ENCODE measurements at places on chromosomes 5 and 9. TPM values are rescaled to one million over a fixed set of nuclear protein-coding genes. Genes with fewer than 3 reads are reported as not detected.
A peak's percentile ranks its signal among the peaks of the same experiment; 100 is the strongest.

- DNase-seq, result no peak
Measured at GRCh38 chr5:59322894-59323293, 570.6 kb downstream of the PDE4D start.

DNA sequence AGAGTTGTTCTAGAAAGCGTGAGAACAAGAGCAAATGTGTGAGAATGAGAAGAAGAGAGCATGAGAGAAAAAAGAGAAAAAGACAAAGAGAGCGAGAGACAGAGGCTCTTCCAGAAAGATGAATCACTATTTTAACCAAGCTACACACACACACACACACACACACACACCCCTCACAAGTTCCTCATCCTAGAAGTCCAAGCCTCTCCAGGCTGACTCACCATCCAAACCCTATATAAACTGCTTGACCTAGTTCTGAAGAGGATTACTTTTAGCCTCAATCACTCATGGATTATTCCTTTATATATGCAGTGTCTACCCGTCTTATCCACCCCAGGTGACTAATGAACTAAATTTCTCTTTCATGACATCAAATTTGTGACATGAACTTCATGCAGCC, 37.6 kb downstream of the C9orf57 start:
- DNase-seq, result no peak

DNA sequence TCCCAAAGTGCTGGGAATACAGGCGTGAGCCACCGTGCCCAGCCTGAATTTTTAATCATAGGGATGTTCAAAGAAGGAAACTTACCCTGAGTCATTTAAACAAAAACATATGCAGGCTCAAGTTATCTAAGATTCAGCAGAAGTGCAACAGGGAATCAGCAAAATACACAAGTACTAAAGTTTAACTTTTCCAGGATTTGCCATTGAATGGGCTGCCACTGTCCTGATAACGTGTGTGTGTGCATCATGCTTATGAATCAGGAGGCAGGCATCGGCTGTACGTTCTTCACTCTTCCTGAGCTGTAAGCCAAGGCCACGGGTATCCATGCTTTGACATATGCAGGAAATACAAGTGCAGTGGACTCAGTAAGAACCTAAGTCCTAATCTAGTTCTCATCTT, 48.8 kb upstream of the FST start:
- no peak for DNase-seq

DNA sequence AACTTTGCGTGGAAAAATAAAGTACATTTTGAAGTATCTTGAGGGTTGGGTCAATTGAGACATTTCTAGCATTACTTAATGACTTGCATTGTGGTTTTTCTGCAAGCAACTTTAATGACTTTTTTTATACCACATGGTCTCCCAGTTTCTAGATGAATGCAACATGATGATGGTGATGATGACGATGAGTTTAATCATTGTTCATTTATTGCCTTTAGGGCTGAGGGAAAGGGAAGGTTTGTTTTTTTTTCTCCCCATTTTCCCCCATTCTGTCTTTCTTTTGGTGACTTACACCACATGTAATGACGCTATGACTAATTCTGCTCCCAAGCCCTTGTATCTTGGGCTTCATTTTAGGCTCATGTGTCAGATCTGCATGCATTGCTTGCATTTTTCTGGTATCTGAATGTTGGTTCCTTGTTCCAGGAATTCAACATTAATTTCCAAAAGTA, 57.7 kb upstream of the NXNL2 start:
- no peak for DNase-seq

- no peak for DNase-seq
Measured at GRCh38 chr5:171157276-171157675, 151.8 kb upstream of the TLX3 start.

- no peak for DNase-seq
Measured at GRCh38 chr9:128845186-128845931, 15.8 kb upstream of the SPOUT1 start.

DNA sequence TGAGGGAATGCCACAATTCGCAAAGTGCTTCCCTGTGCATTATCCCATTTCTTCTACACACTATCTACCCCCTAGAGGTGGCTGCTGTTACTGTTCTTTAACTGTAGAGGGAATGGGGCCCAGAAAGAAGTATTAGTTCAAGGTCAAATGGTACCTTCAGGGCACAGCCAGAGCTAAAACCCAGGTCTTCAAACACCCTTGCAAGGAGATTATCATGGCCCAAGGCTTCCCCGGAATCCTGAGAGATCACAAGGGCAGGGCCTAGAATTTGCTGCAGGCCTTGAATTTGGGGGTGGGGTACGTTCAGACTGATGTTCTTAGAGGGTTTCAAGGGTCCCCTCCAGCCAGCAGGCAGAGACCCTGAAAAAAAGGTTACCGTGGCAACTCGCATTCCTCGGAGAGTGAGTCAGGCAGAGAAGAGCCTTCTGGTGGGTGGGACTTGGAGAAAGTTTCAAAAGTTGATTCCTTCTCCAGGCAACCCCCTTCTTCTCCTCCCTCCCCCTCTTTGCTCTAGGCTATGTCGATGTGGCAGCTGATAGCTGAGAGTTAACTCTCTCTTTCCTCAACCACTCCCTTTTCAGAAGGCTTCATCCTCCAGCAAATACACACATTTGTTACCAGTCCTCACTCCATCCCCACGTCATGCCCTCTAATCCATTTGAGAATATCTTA, 1.9 kb downstream of the SPARC start:
- DNase-seq, result no peak

GRCh38 chr9:3980212-3980611, 319.7 kb downstream of the GLIS3 start:
- no peak for DNase-seq

GRCh38 chr9:12882430-12882829, 107.6 kb downstream of the LURAP1L start:
- DNase-seq, result no peak

DNA sequence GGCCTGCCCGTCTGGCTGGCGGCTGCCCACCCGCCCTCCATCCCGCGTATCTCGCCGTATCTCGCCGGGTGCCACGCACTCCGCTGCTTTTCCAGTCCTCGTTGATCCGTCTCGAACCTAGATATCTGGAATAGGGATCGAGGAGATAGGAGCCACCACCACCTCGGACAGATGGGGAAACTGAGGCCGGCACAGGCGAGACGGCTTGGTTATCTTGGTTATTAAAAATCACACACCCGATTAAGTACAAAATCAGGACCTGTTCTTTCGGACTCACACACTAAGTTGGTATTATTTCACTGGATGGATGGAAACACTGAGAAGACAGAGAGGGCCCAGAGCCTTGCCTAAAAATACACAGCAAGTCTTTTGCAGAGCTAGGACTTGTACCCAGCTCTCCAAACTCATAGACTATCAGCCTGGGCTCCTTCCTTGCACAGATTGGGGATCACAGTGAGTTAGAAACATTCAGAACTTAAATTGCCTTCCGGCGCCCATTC, 678 bp downstream of the SLC26A2 start:
- no peak for DNase-seq

GRCh38 chr5:67878933-67879332, 336.6 kb upstream of the PIK3R1 start:
- DNase-seq, result no peak

GRCh38 chr5:124888050-124888506, 141.6 kb upstream of the ZNF608 start:
- no peak for DNase-seq

GRCh38 chr5:170846416-170846815, 15.4 kb upstream of the RANBP17 start:
- DNase-seq, result no peak

- no peak for DNase-seq
Measured at GRCh38 chr5:177996660-177997318, 747 bp upstream of the PROP1 start.

DNA sequence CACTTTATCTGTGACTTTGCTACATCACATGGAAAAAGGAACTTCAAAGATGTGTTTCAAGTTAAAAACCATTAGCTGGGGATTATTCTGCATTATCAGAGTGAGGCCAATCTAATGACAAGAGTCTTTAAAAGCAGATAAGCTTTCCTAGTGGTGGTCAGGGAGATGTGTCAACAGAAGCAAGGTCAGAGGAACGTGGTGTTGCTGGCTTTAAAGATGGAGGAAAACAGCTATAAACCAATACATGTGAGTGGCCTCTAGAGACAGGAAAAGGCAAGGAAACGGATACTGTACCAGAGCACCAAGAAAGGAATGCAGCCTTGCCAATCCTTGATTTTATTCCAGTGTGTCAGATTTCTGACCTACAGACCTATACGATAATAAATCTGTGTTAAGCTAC, 204.2 kb downstream of the TAF11L14 start:
- DNase-seq, result no peak

DNA sequence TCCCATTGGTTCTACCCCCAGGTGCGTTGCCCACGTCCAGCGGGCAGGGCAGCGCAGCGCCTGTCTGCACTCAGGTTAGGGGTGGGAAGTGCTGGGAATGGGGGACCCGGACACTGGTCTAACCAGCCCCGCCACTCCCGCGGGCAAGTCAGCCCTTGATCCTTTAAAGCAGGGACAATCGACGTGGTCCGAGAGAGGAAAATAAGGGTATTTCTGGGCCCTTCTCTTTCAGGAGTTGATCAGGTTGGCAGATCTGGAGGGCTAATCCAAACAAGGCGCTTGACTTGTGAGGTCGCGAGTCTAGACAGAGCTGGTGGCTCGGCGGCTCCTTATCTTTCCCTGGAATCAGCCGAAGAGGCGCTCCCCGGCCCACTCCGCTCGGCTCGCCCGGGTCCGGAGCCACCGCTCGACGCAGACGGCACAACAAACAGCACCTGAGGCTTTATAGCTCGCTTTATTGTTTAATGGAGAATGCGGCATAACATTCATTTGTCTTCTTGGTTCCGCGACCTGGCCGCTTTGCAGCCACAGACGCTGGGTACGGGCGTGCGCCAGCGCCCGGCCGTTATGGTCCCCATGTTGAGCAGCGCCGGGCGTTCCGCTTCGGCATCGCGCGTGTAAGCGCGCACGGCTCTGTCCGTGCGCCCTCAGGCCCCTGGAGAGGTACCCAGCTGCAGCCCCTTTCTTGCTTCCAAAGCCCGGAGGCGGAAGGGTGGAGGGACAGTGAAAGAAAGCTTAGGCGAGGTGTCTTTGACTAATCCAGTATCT, 15.8 kb downstream of the ISL1 start:
- DNase-seq, result no peak

GRCh38 chr5:164053123-164053522, 547.7 kb downstream of the MAT2B start:
- no peak for DNase-seq

GRCh38 chr9:124206391-124206790, 51.4 kb upstream of the NEK6 start:
- no peak for DNase-seq

DNA sequence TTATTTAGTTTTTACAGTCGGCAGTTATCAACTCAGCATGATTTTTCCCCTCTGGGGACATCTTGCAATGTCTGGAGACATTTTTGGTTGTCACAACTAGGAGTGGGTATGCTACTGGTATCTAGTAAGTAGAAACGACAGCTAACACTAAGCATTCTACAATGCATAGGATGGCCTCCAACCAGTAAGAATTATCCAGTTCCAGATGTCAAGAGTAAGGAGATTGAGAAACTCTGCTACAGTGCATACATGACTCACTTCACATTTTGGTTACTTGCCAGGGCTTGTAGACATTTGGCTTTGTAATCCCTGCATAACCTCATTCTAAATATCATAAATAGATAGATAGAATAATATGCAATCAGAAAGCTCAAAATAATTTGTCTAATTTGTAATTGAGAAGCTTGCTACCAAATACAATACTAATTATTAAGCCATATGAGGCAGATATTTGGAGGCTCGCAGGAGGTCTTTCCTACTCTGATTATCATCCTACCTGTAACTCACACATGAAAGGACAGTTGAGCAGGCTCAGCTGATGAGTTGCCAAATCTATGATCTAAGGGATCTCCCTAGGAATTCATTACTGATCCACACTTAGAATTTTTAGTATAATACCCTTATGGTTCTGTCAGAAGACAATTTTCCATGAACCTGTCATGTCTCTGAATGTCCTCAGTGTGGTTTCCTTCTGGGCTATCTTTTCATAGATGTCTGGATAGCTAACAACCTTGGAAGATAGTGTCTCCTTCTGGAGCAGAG, 346.9 kb upstream of the TLE4 start:
- no peak for DNase-seq

GRCh38 chr5:172145870-172146747, 41.9 kb downstream of the STK10 start:
- DNase-seq, result peak; percentile 53

- no peak for DNase-seq
Measured at GRCh38 chr5:151047814-151048425, 27.5 kb downstream of the GPX3 start.

DNA sequence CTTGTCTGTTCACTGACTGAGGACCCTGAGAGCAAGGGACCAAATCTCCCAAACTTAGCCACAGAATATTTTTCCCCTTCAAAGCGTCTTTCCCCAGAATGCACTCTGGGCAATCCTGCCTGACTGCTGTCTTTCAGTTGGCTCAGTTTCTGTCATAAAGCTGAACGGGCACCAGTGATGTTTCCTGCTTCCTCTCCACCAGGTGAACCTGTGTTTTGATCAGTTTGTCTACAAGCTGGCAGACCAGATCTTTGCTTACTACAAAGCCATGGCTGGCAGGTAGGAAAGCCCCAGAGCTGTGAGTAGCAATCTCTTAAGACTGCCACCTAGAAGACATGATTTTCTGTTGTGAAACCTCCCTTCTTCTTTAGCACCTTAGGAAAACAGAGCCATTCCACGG, 61.8 kb downstream of the CYFIP2 start:
- no peak for DNase-seq

Gene GRIA1
- 0.30 TPM for total RNA-seq

Gene STARD4
- total RNA-seq, result 11.7 TPM

Gene PITX1
- 0.83 TPM for total RNA-seq

Gene CDH9
- not detected for total RNA-seq

Gene FGF1
- total RNA-seq, result 70.2 TPM

Gene PDE6A
- 0.13 TPM for total RNA-seq

Gene CIZ1
- total RNA-seq, result 86.1 TPM

Gene DNAH5
- 0.35 TPM for total RNA-seq

Gene CNTFR
- total RNA-seq, result 1.1 TPM

Gene GABBR2
- total RNA-seq, result 1.1 TPM

Gene MZB1
- total RNA-seq, result 0.51 TPM

Data from cardiac septum (tissue), 1 donor.